HS-5 (cell line): ENCODE measurements at places on chromosomes 4 and X.
A peak's percentile ranks its signal among the peaks of the same experiment; 100 is the strongest.

DNA sequence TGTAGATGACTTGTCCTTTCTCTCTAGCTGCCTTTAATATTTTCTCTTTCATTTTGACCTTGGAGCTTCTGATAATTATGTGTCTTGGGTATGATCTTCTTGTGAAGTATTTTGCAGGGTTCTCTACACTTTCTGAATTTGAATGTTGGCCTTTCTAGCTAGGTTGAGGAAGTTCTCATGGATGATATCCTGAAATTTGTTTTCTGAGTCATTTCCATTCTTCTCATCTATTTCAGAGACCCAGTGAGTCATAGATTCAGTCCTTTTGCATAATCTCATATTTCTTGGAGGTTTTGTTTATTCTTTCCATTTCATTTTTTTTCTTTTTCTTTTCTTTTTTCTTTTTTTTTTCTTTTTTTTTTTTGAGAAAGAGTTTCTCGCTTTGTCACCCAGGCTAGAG is 585.7 kb upstream of the PABPC4L start:
- peak; percentile 26 for DNase-seq

DNA sequence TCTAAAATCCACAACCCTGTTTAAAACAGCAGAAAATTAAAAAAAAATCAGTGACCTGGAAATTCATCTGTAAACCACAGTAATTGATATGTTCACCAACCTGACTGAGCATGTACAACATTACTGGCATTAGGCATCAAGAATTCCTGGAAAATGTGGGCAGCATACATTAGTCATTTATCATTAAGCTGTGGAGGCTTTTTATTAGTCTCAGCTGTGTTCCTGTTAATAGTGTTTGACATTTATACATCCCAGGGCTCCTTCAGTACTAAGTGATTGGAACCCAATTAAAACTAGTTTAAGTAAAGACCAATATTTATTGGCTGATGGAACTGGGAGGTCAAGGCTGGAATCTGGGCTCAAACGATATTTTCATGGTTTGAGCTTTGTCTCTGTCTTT is 227.3 kb upstream of the GIMD1 start:
- DNase-seq, result no peak

DNA sequence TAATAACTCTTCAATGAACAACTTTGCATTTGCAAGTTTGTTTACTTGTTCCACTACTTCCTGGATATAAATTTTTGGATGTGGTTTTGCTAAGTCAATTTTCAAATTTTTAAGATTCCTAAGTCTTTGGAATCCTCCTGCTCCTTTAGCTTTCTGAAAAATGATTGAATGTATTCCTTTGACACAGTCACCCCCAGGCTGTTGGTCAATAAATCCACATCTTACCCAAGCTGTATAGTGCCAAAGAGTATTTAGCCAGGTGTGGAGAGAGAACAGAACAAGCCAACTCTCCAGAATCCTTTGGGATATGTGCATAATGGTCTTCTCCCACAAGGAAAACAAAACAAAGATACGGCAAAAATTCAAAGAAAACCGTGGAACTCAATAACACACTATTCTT is 56.9 kb upstream of the INTU start:
- no peak for DNase-seq

DNA sequence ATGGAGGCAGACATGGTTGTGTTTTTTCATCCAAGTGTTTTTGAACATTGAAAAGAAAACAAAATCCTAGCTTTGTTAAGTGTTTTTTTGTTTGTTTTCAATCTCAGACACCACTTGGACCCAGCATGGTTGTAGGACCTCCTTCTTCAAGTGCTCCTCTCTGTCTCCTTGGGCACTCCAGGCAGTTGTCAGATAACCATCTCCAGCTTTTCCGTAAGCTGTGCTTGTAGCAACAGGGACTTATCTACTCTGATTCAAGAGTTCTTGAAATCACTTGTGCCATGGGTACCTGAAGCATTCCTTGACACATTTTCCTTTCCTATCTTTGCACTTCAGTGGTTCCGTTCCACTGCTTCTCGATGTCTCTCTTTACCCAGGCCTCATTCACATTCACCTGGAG is 334.9 kb upstream of the DDX53 start:
- DNase-seq, result no peak

GRCh38 chrX:17376431-17377077 is 1.6 kb downstream of the NHS start:
- no peak for DNase-seq

GRCh38 chrX:13418126-13419097 is 98.6 kb upstream of the ATXN3L start:
- peak; percentile 51 for DNase-seq
